ENCODE measurements at places on chromosomes 1 and 21.
A peak's percentile ranks its signal among the peaks of the same experiment; 100 is the strongest.

DNA sequence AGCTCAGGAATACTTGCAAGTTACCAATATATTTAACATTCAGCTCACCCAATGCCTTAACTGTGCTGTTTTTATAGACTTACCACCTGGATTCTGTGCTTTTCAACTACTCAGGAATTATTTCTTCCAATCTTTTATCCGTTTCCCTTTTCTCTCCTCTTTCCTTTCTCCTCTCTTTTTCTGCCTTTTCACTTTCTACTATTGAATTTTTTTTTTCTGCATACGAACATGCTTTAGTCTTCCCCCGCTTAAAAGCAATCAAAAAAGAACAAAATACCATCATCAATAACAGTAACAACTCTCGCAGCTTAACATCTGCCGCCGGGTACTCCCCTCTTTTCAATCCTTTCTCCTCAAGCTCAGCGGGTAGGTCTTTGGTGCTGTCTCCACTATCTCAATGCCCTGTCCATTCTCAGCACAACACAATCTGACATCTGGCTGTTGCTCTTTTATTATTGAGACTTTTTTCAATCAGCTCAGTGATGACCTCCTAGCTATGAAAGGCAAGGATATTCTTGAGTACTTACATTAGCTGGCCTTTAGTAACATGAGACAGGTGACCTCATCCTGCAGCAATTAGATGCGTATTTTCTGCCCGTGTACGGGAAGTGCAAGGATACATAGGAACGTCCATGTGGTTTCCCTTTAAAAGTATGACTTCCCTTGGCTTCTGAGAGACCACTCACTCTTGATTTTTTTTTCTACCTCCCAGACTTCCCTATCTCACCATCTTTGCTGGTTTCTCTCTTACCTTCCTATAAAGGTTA lies 40.2 kb upstream of the SIPA1L2 start:
- DNase-seq: peak; percentile 11

- no peak for DNase-seq
These were observed 17.6 kb downstream of the COQ8A start for GRCh38 chr1:226957714-226958113.

DNA sequence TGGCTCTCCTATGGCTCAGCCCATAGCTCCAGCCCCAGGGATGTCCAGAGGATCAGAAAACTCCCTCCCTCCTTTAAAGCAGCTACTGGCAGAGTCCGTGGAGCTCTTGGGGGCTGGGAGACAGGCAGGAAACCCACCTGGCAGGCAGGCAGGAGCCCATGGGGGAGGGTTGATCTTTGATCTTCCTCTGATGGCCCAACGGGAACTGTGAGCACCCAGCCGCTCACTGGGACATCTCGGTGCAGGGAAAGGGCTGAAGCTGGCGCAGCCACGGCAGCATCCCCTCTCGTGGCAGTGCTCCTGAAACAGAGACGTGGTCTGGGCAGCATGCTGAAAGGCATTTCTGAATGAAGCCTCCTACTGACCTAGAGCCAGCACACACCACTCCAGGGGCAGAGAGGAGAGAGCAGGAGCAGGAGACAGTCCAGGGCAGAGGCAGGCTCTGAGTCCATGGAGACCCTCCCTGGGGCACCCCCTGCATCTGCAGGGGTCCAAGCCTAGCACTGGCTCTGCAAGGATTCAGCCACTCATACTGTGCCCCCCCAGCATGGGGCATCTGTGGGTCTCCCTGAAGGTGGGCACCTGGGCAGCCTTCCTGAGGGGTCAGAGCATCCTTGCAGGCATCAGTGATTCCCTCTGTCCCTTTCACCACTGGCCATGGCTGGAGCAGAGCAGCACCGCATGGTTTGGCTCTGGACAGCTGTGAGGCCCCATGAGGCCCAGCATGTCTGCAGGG lies 4.9 kb upstream of the SLX9 start:
- DNase-seq: no peak

- DNase-seq: peak; percentile 91
These were observed 455.9 kb downstream of the PLPP3 start for GRCh38 chr1:56123421-56123820.

GRCh38 chr1:44829506-44830384 lies 13.3 kb downstream of the PTCH2 start:
- DNase-seq: no peak

GRCh38 chr1:193658081-193658480 lies 471.7 kb upstream of the B3GALT2 start:
- DNase-seq: peak; percentile 54

- no peak for DNase-seq
These were observed 65.4 kb upstream of the PTGS2 start for GRCh38 chr1:186745531-186746146.

DNA sequence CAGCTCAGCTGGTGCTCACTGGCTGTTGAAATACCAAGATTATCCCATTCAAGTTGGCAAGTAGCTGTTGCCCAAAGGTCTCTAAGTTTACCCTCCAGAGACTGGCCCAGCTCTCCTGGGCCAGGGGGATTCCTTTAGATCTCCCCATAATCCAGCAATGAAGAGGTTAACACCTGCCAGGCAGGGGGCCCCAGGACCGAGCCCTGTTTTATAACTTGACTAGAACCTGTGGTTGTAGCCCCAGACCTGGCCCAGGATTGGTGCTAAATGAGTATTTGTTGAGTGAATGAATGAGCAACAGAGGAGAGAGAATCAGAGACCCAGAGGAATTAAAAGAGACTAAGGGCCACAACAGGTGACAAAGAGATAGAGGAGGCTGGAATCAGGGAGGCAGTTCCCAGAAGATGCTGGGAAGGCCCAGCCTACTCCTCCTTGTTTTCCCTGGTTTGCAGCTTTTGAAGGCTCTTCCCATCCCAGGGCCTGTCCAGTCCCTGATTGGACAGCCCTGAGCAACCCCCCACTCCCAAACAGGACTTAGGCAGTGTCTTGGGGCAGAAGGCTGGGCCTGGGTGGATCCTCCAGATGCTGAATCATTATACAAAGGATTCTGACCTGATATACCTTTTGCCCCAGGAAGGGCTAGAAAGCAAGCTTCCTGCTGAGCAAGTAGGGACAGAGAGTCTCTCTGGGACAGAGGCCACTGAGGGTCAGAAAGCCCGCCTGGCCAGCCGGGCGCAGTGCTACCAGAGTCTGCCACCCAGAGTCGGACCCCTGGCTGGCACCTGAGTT lies 2.4 kb upstream of the RHBG start:
- DNase-seq: no peak

DNA sequence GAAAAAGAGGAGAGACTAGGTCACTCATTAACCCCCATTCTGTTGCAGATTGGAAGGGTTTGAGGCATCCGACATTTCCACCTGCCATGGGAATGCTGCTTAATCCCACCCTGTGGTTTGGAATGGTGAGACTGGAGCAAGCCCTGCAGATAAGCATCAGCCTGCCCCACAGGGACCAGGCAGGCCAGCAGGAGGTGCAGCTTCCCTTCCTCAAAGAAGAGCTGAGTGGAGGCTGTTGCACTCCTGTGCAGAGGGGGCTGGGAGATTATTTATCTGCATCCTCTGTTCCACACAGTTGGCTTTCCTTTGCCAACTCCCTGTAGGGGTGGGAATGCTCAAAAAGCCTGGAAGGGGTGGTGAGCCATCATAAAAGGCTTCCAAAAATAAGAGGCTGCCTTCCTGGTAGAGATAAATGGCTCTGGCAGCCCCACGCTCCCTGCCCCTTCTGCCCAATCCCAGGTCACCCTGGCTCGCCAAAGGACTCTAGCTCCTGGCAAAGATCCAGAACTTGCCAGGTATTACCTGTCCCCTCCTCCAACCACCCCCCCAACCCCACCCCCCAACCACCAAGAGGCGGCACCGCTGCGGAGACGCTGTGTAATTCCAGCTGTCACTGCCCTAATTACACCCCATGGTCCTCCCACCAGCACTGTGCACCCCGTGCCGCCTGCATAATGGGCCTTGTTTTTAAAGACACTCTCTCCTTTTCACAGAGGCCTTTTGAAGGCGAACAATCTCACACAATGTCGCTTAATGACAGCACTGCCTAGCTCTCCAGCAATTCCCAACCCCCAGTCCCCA lies 83.0 kb upstream of the ZC3H12A start:
- DNase-seq: no peak

Measured in fibroblast of skin of back (primary cell).